ENCODE measurements at places on chromosomes 12 and 14. TPM values are rescaled to one million over a fixed set of nuclear protein-coding genes. Genes with fewer than 3 reads are reported as not detected.

Gene PTPRO
- not detected for total RNA-seq

Gene IAPP
- total RNA-seq, result not detected

Gene TMEM119
- total RNA-seq, result 21.3 TPM

Gene ADAM20
- total RNA-seq, result 0.25 TPM

Gene TC2N
- total RNA-seq, result 3.6 TPM

Gene LPAR5
- total RNA-seq, result not detected

Gene FRMD6
- 43.9 TPM for total RNA-seq

Gene KLRC2
- not detected for total RNA-seq

Gene GPX2
- total RNA-seq, result not detected

Measured in cardiac ventricle fibroblast (primary cell).